Dermis microvascular lymphatic vessel endothelial cell (primary cell): ENCODE measurements at places on chromosomes 1 and 21.

DNA sequence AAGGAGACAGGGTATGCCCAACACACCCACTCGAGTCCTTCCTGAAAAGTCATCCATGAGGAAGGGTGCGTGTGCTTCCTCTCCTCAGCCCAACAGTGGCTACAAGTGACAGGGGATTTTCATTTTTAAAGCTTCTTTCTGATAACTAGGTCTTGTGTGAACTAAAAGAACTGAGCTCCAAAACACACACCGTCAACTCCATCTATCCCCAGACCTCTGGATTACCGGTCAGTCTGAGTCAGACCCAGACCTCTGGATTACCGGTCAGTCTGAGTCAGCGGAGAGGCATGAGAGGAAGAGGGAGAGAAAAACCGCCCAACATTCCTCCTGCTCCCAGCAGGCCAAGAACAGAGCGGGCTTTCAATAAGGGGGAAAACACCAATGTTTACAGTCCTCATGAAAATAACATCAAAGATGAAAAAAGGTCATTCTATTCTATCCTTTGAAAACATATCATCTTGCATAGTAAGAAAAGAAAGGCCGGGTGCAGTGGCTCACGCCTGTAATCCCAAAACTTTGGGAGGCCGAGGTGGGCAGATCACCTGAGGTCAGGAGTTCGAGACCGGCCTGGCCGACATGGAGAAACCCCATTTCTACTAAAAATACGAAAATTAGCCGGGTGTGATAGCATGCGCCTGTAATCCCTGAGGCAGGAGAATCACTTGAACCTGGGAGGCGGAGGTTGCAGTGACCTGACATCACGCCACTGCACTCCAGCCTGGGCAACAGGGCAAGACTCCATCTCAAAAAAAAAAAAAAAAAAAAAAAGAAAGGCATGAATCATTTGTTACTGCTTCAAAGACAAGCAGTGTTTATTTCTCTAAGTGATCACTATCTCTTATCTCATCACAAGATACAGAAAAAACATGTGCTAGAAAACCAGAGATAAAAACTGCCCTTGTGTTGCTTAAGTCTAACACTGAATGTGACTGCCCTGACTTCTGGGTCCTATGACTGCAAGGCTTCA, 3.4 kb downstream of the PTTG1IP start:
- DNase-seq = peak; percentile 96

DNA sequence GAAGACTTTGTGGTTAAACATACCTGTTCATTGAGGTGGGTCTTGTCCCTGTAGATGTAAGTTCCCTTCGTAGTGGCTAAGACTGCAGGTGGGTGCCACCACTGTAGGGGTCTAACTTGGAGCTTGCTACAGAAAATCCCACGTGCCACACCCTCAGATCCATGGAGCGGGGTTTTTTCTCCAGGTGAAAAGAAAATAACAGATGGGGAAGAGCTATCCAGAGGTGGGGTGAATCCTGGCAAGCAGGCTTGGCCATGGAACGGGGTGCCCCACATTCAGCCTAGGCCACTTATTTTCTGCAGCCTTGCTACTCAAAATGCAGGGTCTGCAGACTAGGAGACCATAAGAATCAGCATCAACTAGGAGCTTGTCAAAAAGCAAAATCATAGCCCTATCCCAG, 24.0 kb downstream of the EXOC8 start:
- no peak for DNase-seq

- peak; percentile 9 for DNase-seq
Measured at GRCh38 chr1:95640746-95641145, 406.7 kb downstream of the RWDD3 start.

GRCh38 chr21:39182016-39182415, 1.2 kb downstream of the PSMG1 start:
- no peak for DNase-seq

DNA sequence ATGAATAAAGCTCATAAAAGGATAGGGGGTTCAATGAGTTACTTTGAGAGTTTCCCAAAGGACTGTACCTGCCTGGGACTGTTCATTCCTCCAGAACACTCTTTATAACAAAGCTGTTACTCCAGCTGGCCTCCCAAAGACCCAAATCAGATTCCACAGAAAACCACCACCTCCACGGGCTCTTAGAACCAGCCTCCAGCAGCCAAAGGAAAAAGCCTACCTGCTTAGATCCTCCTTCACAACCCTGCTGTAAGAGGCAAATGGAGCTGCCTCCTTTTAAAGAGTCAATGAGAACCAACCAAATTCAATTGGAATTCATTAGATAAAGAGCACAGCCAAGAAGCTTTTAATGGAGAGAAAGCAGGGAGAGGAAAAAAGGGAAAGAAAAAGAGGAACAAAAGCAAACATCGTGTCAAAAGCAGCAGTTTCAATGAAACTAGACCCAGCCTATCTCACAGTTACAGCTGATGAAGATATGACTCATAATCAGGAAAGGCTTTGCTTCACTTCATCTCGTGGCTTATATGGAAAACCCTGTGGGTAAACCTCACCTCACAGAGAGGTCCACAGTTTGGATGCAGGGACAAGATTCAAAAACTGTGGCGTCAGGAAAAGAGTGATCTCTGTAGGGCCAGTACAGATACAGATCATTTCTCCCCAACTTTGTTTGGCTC, 27.8 kb upstream of the FMO4 start:
- DNase-seq = no peak

DNA sequence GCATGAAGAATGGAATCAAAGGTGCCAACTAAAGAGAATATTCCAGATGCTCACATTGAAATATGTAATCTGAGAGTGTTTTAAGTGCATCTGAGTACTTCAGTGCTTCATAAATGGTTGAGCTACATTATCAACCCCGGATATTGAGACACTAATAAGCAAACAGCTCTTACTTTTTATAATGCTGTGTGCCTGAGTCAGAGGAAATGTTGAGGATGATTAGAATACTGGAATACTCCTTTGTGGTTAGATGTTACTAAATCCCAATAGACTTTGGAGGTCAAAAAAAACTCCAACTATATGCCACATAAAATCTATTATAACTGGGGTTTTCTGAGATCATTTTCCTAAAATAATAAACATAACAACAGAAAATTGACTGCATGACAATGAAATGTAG, 12.5 kb upstream of the KCNA3 start:
- DNase-seq = no peak

DNA sequence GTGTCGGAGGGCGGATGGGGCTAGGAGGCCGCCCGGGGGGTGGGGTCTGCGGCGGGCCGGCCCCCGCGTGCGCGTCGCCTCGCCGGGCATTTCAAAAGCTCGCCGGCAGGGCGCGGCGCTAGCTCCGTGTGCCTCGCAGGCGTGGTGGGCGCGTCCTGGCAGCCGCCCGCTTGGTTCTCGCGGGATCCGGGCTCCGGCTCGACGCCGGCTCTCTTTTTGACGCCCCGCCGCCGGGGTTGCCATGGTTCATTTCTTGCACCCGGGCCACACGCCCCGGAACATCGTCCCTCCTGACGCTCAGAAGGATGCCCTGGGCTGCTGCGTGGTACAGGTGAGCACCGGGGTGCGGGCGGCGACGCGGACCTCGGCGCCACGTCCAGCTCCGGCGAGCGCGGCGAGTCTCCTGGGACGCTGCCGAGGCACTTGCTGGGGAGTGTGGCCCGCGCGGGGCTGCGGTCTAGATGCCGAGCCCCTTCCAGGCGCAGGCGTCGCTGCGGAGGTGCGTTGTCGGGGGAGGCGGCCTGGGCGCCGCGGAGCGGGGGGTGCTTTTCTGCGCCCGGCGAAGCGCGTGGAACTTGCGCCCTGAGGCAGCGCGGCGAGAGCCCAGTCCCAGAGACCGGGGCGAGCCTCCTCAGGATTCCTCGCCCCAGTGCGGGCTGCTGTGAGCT, at the start of gene ZYG11A:
TSS of gene ZYG11A (plus strand) at position 118 of the 668 bp plus-strand sequence. CDS start at position 242, 124 bp downstream.
- DNase-seq = peak; percentile 10

DNA sequence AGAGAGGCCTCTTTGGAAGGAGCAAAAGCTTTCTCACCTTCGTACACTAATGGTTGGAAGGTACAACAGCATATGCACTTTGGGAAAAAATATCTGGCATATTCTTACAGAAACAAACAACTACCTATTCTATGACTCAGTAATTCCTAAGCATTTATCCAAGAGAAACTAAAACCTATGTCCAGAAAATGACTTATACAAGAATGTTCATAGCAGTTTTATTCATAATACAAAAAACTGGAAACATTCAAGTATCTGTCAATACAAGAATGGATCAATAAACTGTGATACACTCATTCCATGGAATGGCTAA, 8.2 kb downstream of the NBPF1 start:
- DNase-seq = no peak

DNA sequence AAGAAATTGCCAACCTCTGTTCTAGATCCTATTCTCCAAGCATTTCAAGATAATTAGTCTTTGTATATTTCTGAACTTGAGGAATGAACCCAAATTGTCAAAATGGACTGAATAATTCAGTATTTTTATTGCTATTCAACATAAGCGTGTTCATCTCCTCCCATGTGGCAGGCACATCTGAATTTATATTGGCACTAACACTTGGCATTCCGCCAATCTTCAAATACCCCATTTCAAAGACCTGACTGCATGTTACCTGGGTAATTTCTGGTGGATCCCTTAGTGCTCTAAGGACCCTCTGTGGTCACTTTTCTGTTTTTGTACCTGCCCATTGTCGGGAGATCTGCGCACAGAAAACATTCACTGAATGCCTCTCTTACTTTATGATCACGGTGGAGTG, 66.6 kb downstream of the BACE2 start:
- DNase-seq = no peak

- DNase-seq = no peak
Measured at GRCh38 chr1:16922885-16923431, 1.2 kb downstream of the CROCC start.

GRCh38 chr1:50490640-50491039, 67.4 kb upstream of the DMRTA2 start:
- DNase-seq = peak; percentile 39

DNA sequence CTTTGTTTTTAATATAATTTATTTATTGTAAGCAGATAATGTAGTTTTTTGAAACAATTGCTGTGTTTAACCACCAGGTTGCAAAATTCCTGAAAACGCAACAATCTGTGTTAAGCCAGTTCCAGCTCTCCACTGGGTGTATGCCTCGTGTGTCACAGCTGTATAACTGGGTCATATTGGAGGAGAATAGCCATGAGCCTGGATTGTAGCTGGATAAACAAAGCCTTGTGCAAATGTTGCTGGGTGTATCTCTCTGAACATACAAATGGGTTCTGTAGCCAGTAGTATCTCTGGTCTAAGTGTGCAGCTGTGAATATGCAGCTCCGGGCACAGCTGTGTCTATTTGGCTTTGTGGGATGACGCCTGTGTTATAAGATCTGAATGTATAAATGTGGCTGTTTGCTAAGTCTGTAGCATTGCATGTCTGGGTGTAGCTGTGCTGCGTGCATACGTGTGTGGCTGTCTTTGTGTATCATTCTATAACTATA, 2.8 kb downstream of the TCEA3 start:
- no peak for DNase-seq

GRCh38 chr1:189726806-189727205, 750.9 kb downstream of the BRINP3 start:
- no peak for DNase-seq

DNA sequence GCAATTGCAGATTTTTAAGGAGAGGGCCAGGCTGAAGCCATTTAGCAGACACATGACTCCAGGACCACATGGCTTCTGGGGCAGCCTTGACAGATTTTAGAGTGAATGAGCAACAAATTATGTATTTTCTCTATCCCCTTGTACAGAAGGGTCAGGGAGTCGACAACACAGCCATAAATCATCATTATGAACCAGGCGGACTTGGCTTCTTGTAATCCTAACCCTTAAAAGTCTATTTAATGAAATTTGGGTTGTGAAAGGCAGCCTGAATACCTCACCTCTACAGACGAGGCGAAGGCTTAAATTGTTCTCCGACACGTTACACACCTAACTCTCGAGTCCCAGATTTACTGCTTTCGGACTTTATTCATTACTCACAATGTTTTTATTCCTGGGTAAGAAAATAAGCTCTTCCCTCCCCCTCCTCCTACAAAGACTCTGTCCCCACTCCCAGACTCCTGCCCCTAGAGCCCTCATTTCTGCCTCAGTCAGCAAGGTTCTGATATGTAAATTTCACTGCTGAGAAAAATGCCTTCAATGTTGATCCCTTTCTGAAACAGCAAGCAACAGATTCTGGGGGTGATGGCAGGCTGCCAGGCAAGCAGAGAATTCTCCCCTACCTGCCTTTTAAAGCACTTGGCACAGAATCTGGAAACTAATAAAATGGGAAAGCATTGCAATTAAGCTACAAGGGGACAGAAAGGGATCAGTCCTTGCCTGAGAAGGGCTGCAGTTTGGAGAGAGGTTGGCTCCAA, 51.6 kb downstream of the PLPP3 start:
- DNase-seq = peak; percentile 30

DNA sequence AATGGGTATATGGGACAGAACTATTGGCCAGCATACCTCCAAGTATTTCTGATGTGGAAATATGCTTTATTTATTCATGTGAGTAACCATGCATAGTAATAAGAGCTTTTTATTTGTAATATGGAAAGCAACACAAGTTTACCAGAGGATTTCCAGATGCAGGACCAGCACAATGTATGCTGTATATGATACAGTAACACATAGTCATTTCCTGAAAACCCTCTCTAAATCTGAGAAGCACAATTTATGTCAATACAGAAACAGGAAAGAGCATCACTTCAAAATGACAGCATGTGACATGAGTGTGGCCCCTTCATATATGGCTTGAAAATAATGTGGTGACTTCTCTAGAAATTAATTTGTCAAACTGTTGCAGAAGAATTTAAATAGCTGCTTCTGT, 1134.7 kb upstream of the ADGRL2 start:
- no peak for DNase-seq

GRCh38 chr1:5221451-5221850, 567.0 kb downstream of the AJAP1 start:
- DNase-seq = no peak

DNA sequence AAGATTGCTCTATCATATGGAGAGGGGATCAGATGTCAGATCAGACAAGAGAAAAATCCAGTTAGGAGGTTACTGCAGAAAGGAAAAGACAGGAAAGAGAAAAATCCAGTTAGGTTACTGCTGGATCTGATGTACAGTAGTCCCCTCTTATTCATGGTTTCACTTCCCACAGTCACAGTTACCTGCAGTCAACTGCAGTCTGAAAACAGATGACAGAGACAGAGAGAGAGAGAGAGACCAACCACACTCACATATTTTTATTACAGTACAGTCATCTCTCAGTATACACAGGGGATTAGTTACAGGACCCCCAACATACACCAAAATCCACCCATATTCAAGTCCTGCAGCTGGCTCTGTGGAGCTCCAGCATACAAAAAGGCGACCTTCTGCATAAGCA, 29.3 kb downstream of the NUP133 start:
- DNase-seq = no peak
